Activated CD4-positive, alpha-beta memory T cell treated with anti-CD3 and anti-CD28 coated beads for 36 hours (primary cell): ENCODE measurements at places on chromosomes 6 and 20. TPM values are rescaled to one million over a fixed set of nuclear protein-coding genes. Genes with fewer than 3 reads are reported as not detected.

DNA sequence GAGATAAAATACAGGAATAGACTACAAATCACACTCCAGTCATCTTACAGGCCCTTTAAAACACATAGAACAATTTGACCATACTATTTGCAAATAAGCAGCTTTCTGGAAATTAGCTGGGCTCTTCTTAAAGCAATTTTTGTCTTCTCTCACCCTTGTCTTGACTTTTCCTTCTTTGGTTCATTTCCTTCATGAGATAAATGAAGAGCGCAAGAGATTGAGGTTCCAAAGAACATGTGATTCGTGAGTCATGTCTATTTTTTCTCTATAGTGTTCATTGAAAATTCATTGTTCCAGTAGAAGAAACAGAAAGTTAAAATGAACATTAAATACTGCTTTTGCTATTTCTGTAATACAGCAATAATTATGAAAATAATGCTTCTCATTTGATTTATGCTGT lies 33.9 kb downstream of the PRDM1 start:
- no peak for DNase-seq

- DNase-seq, result no peak
These were observed 20.6 kb downstream of the FOXC1 start for GRCh38 chr6:1630212-1630770.

DNA sequence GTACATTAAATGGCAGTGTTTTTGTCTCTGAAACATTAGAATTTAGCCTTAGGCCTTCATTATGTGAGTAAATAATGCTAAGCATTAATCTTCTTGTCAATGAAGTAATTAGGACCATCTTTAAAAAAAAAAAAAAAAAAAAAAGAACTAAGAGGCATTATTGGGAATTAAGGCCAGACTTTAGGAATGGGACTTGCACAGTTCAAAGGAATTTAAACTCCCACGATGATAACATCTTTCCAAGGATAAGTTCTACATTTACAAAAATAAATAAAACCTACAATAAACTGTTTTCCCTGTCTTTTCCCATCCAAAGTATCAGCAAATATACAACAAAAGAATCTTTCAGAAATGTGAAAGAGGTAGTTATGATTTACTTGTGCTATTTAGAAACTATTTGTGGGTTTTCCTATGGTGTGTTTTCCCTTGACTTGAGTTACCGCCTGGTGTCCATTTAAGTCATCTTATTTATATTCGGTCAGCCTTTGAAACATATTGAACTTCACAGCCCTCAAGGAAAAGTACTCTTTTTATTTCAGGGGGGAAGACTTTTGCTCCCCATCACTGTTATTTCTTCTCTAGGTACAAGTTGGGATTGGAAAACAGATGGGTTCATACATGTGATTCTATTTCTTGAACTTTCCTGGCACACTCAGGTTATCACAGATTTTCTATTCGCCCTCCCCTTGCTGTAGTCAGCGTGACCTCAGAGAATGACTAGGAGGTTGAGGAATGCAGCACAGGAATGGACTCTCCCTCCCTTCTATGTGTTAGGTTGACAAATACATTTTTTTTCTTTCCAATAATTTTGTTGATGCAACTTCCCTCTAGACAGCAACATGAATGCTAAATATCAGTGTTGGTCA lies 13.6 kb downstream of the STMND1 start:
- DNase-seq, result no peak

DNA sequence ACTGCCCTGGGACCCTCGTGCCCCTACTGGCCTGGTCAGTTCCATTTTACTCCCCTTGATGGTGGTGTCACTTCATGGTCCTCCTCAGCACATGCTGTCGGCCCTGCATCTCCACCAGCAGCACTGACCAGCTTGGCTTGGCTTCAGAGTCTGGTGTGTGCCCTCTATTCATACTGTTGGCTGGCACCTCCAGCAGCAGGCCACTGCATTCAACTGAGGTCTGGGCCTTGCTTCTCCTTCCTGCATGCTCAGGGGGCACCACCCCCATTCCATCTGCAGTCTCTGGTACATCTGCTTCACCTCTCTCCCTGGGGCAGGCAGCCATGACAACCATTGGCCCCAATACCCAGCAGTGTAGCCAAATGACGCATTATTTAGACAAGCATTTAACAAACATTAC lies 155.9 kb downstream of the SLC24A3 start:
- DNase-seq, result no peak

DNA sequence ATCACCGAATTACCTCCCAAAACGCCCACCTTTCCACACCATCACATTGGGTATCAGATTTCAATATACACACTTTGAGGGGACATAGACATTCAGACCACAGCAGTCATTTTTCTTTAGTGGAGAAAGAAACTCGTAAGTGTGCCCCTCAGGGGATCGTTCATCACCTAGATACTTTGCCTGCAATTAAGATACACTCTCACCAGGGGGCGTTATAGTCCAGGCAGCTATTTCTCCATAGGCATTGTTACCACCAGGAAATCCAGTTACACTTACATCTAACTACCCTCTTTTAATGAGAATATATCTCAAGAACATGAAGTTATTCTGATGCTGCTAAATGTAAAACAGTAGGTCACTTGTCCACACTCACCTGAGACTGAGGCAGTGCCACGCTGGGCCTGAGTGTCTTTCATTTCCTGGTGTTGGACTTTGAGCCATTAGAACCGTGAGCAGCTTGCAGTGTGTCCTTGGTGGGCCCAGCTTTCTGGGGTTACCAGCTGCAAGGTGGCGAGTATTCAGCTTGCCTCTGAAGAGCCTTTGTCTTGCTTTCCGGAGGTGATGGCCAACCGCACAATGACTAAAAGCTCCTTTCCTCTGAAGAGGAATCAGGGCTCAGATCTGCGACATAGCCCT lies 35.1 kb upstream of the UNC93A start:
- DNase-seq, result no peak

GRCh38 chr6:89221971-89222711 lies 5.0 kb upstream of the GABRR1 start:
- DNase-seq, result no peak

DNA sequence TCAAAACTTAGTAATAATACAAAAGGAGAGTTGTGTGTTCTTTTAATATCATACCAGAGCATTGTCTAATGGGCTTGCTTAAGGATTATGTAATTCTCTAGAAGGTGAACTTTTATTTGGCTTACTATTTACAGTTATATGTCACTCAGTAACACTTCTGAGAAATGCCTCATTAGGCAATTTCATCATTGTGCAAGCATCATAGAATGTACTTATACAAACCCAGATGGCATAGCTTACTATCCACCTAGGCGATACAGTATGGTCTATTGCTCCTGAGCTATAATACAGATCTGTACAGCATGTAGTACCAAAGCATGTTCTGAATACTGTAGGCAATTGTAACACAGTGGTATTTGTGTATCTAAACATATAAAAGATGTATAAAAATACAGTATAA lies 340.1 kb downstream of the PHF3 start:
- DNase-seq, result no peak

DNA sequence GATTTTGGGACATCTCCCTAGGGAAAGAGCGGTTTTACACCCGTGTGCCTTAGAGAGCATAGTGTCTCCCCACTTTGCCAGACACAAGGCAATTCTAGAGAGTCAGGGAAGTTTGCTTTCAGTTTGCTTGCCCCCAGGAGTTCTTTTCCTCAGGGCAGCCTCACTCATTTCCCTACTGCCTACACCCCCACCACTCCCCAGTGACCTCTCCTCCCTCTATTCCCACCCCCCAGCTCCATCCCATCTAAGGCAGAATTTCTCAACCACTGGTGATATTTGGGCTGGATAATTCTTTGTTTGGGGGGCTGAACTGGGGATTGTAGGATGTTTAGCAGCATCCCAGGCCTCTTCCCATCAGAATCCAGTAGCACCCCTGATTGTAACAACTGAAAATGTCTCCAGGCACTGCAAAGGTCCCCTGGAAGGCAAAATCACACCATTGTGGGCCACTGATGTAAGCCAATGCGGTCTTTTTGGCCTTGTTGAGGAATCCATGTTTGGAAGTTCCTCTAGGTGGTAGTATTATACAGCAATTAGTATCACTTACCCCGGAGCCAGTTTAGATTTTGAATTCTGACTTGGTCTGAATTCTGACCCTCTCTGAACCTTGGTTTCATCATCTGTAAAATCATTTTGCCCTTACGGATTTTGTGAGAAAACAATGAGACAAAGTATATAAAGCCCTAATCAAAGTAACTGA lies 1.3 kb downstream of the EPPIN start:
- no peak for DNase-seq

DNA sequence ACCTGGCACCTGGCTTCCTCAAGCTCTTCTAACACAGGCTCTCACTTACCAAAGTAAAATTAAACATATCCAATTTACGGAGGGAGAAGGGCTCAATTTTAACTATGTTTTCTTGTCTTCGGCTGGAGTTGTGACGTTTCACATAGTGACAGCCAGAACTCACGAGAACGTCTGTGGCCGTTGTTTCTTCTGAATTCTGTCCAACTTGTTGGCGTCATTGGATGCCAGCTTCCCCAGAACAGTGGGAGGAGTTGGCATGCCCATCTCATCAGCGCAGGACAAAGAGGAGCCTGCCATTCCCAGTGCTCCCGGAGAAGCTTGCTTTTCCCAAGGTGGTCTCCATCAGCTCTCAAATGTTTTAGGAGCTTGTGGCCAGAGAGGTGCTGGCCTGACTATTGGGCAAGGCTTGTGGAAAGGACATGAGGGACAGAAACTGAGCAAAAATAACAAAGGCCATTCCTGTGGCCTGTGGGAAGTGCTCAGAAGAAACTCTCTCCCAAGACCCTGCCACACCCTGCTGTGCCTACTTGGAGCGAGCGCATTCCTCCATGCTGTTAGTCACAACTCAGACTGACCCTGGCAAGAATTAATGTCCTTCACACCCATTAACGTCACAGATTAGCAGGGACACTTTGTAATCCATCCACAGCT lies 265.4 kb upstream of the CDH4 start:
- no peak for DNase-seq

DNA sequence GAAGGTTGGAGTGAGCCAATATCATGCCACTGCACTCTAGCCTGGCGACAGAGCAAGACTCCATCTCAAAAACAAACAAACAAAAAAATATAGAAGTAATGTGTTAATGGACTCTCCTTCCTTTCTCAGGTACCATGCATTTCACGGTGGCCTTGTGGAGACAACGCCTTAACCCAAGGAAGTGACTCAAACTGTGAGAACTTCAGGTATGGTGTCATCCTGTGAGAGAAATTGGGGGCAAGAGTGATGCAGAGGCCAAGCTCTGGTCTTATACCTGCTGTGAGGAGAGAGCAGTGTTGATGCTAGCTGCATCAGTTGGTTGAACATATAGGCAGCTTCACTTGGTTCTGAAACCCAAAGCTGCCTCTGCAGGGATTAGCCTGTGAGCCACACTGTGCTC lies 6.2 kb downstream of the ITCH start:
- DNase-seq, result peak; percentile 34

DNA sequence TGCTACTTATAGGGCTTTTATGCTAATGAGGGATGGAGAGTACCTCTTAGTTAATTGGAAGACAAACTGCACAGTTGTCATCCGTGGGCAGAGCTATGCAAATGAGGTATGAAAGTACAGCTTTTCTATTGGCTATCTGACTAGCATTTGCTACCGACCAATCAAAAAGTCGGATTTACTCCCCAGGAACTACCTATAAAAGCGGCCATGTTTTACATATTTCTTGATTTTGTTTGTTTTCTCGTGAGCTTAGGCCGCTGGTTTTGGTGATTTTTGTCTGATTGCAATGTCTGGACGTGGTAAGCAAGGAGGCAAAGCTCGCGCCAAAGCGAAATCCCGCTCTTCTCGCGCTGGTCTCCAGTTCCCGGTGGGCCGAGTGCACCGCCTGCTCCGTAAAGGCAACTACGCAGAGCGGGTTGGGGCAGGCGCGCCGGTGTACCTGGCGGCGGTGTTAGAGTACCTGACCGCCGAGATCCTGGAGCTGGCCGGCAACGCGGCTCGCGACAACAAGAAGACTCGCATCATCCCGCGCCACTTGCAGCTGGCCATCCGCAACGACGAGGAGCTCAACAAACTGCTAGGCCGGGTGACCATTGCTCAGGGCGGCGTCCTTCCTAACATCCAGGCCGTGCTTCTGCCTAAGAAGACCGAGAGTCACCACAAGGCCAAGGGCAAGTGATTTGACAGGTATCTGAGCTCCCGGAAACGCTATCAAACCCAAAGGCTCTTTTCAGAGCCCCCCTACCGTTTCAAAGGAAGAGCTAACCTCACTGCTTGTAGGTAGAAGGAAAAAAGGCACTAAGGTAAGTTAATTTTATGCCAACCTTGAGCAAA lies 36.9 kb downstream of the HFE start:
- peak; percentile 81 for DNase-seq

DNA sequence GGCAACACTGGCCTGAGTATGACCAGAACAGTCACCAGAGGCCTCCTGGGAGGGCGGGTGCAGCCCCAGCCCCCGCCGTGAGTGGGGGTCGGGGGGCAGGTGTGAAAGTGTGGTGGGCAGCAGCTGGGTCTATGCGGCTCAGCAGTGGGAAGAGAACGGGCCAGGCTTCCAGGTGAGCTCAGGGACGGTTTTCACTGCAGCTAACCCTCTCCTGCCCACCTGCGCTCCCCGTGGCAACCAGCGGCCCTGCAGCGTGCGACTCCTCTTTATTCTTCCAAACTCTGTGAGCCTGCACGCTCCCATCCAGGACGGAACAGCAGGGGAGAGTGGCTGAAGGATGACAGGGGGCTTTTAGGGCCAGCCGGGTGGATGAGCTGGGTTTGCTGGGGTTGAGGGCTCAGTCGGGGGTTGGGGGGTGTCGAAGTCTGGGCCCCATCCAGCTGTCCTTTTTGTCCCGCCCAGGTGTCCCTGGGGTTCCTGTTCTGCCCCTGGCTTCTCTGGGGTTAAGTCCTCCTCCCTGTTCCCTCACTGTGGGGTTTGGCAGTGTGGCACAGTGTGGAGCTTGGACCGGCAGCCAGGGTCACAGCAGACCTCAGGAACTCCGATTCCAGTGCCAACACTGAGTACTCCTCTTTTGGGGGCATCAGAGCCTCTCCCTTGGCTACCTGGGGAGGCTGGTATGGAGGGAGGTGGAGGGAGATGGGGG lies 859 bp upstream of the BIRC7 start:
- DNase-seq, result peak; percentile 26

- DNase-seq, result peak; percentile 42
These were observed 38.5 kb downstream of the DLGAP4 start for GRCh38 chr20:36344517-36345132.

DNA sequence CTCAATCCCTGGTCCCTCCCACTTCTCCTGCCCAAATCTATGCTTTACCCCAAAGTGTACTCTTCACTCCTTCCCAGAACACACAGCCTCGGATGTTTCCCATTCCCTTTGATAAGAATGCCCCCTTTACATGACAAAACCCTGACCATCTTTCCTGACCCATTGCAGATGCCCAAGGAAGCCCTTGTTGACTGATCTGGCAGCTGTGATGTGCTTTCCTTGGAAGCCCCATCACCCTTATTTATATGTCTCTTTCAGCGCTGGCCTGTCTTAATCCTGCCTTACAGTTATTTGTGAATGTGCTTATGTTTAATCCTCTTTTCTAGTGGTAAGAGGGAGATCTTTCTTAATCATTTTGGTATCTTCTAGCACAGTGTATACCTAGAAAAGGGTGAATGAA lies 523.1 kb downstream of the CD83 start:
- no peak for DNase-seq

- no peak for DNase-seq
These were observed 1108.3 kb upstream of the MAP3K7 start for GRCh38 chr6:91695221-91695620.

GRCh38 chr20:51893723-51894122 lies 91.4 kb upstream of the SALL4 start:
- DNase-seq, result no peak

LRP11 gene
- 6.7 TPM for total RNA-seq

NKX2-4 gene
- not detected for total RNA-seq

SCUBE3 gene
- 0.02 TPM for total RNA-seq

RAET1E gene
- not detected for total RNA-seq

MYLK2 gene
- total RNA-seq, result 0.43 TPM

MYB gene
- 19.7 TPM for total RNA-seq

RBCK1 gene
- total RNA-seq, result 137 TPM

IL17F gene
- total RNA-seq, result 119 TPM

DYNLT2 gene
- 2.0 TPM for total RNA-seq

C20orf141 gene
- total RNA-seq, result not detected

MAP1LC3A gene
- 5.6 TPM for total RNA-seq
